ENCODE measurements at places on chromosomes 6 and 20. TPM values are rescaled to one million over a fixed set of nuclear protein-coding genes. Genes with fewer than 3 reads are reported as not detected.

Gene ADGRF4
- total RNA-seq = 0.18 TPM

Gene RAET1L
- total RNA-seq = not detected

DNA sequence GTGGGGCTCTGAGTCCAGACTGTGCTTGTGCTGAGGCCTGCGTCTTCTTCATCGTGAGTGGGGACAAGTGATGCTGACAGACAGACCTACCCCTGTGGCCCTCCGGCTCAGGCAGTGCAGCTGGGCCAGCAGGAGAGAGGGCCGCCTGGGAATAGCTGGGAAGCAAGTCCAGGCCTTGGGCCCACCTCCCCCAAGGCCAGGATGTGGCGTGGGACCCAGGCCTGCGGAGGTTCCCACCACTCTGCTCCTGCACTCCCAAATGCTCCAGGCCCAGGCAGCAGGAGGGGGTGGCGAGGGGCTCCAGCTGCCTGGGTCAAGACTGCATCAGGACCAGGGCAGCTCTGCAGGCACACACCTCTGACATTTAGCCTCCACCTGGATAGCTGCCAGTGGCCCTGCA is 38.3 kb downstream of the DAAM2 start:
- DNase-seq = no peak

DNA sequence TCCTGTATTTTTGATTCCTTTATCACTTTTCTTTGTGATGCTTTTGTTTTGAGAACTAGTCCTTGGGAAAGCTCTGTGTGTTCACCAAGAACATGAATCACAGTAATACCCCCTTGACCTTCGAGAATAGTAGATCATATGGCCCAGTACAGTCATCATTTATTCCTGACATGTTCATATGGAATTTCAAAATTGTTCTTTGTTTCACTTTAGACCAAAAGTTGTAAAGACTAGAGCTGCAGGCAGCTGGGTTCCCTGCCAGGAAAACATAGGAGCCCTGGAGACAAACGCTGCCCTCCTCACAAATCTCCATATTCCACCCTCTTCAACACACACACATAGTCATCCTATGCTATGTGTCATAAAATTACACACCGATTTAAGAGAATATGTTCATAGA is 621.2 kb upstream of the EYS start:
- no peak for DNase-seq

GRCh38 chr6:69005199-69005598 is 370.1 kb downstream of the ADGRB3 start:
- no peak for DNase-seq

DNA sequence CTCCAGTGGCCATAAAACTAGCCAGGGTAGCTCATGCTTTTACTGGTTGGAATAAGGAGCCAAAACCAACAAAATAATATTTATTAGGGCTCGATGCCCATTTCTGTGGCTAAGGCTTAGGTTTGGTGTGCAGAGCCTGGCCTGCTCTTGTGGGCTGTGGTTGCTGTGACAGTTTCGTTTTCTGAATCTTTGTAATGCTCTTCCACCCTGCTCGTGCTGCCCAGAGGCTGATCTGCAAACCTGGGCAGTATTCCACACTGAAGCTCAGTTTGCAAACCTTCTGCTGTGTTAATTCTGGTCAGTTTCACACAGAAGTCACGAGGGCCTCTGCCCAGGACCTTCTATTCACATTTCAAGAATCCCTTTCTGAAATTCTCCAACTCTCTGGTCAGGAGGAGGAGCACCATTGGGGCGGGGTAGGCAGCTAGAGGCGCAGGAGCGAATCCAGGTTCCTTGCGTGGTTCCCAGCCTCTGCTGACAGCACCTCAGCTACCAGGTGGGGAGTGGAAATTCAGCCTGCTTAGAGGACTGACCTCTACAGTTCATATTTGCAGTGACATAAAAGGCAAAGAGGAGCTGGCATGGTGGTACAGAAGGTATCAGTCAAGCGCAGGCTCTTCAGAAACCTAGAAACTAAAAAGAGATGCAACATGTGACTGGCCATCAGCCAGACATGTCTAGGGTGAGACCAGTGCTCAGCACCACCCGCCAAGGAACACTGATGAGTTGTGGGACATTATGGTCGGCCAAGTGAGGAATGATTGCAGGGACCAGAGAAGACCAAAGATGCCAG is 14.3 kb upstream of the C20orf144 start:
- no peak for DNase-seq

Measured in Peyer's patch (tissue), 4 donors.